ENCODE measurements at places on chromosomes 12 and 14.

- no peak for DNase-seq
Observed at GRCh38 chr12:72273851-72274351, 1.7 kb downstream of the TRHDE start.

GRCh38 chr12:95630496-95630895, 79.2 kb upstream of the USP44 start:
- DNase-seq = no peak

DNA sequence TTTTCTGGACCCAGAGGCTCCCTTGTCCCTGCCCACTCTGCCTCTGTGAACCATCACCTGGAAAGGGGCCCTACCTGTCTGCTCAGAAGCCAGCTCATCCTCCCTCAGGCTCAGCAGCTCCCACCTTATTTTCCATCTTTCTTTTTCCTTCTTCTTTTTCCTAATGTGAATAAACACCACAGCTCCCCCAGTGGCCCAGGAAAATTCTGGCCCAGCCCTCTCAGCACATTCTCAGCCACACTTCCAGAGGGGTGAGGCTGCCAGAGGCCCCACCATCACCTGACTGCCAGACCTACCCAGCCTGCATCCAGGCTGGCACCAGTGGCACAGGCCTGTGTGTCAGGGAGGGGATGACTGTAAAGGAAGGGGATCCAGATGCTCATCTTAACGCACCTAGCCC, 23.0 kb downstream of the ZFHX2 start:
- DNase-seq = no peak

- no peak for DNase-seq
Observed at GRCh38 chr14:58915646-58916045, 272.8 kb upstream of the DAAM1 start.

DNA sequence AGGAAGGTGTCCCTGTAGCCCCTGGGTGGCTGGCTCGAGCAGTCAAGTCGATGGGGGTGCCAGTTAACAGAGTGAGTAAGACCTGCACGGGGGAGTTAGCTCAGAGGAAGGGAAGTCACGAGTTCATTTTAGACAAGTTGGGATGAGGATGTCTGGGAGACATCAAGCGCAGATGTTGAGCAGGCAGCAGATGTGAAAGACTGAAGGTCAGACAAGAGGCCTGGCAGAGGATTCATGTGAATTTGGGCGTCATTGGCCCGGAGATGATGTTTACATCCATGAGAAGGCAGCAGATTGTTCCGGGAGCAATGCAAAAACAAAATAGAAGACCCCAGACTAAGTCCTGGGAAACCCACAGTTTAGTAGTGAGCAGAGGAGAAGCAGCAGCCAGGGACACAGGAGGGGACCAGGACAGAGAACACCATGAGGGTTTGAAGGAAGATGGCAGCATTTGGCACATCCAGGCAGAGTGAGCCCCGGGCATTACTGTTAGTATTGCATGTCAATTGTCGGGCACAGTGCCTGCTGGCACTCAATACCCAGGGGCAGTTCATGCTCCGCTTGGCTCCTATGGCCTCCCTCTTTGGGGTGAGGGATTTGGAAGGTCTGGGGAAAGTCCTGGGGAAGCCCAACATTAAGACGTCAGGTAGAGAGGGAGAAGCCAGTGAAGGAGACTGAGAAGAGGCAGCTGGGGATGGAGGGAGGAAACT, 15.1 kb downstream of the LTBP2 start:
- DNase-seq = no peak

- DNase-seq = no peak
Observed at GRCh38 chr12:5269846-5270245, 162.1 kb upstream of the NTF3 start.

- no peak for DNase-seq
Observed at GRCh38 chr12:95755261-95755865, 35.2 kb downstream of the NTN4 start.

DNA sequence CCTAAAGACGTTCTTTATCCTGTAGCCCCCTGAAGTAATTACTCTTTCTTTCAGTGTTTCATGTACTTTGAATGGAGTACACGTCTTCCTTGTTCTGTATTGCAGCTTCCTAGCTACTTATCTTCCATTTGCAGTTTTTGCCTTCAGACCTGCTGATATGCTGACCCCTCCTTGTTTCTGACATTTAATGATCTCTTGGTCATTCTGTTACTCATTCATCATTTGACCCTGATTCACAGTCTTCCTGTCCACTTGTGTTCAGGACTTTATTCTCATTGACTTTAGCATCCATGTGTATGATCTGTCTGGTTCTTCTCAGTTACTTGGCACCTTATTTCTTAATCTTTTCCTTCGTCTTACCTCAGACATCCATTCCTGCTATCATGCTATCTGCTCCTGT, 22.2 kb downstream of the CPSF2 start:
- DNase-seq = no peak

DNA sequence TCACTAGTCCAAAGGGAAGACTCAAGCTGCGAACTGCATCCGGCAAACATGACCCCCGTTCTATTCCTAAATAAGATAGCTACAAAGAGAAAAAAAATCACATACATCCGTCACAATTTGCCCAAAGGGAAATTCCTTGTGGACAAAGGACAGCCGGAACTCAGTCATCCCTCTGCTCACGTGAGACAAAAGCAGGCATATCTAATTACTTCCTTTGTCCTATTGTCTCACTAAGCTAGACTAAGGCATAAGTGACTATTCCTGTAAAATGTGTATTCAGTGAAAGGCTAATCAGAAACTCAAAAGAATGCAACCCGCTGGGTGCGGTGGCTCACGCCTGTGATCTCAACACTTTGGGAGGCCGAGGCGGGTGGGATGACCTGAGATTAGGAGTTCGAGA, 27.2 kb upstream of the NINJ2 start:
- no peak for DNase-seq

- no peak for DNase-seq
Observed at GRCh38 chr14:70186900-70187451, 1.8 kb downstream of the SLC8A3 start.

GRCh38 chr14:84036840-84037239, 1493.1 kb upstream of the FLRT2 start:
- DNase-seq = no peak

DNA sequence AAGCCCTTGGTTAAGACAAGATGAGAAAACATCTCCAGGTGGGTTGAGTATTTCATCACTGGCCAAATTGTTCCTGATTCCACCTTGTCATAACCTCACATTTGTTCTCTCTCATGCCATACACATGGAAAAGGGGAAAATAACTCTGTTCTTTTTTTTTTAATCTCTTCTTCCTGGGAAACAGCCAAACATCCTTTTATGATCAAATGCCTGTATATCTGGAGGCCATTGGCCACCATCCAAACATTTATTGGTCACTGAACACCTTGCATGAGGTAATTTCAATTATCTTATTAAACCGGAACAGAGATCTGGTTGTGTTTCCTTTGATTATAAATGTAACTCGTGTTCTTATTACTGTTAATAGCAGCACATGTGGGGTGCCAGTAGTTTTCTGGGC, 469.6 kb downstream of the NPAS3 start:
- DNase-seq = no peak

GRCh38 chr12:124169577-124170284, 125.2 kb upstream of the RFLNA start:
- no peak for DNase-seq

GRCh38 chr12:51132693-51133092, 40.2 kb downstream of the TFCP2 start:
- DNase-seq = no peak

- DNase-seq = no peak
Observed at GRCh38 chr12:50620978-50621360, 116.2 kb downstream of the DIP2B start.

- DNase-seq = no peak
Observed at GRCh38 chr12:90015228-90015627, 306.6 kb upstream of the ATP2B1 start.

DNA sequence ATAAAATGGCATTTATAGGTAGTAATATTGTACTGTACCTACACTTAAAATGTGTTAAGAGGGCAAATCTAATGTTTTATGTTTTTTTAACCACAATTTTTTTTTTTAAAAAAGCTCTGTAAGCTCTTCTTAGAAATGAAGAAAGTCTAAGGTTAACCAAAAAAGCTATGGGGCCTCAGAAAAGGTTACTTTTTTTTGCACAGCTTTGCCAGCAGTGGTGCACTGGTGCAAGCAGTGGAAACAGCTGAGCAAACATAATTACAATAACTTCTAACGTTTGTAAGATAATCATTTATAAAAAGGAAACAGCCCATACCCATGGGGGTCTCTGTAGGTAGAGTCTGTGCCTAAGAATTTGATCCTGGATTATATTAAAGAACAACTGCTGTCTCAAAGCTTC, 85.1 kb upstream of the NID2 start:
- no peak for DNase-seq

DNA sequence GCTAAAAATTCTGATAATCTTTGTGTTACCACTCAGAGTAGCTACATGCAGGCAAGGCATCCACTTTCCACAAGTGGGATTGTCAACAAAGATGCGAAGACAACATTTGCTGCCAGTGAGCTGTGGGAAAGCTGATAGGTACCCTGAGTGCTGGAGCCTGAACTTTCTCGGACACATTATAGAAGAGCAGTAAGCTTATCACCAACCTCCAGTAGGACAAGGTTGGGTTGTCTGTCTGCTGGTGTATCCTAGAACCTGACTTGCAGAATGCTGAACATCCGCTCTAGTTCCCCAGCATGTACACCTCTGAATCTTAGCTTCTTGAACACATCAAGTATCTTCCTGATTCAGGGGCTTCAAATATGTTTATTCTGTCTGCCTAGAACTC, 103.8 kb upstream of the PPM1H start:
- no peak for DNase-seq

GRCh38 chr12:48292040-48292439, 58.7 kb downstream of the ZNF641 start:
- no peak for DNase-seq

DNA sequence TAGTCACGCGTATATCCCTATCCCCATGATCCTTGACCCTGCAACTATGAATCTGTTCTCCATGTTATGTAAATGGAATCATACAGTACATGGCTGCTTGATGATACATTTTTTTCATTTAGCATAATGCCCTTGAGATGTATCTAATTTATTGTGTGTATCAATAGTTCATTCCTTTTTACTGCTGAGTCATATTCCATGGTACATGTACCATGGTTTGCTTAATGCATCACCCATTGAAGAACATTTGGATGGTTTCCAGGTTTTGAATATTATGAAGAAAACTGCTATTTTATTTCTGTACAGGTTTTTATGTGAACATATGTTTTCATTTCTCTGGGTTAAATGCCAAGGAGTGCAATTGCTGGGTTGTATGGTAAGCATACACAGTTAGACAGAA, 4.0 kb upstream of the RNASE10 start:
- DNase-seq = no peak

GRCh38 chr12:78101113-78101876, 270.6 kb downstream of the NAV3 start:
- no peak for DNase-seq

- no peak for DNase-seq
Observed at GRCh38 chr12:27008081-27008480, 6.1 kb downstream of the TM7SF3 start.

DNA sequence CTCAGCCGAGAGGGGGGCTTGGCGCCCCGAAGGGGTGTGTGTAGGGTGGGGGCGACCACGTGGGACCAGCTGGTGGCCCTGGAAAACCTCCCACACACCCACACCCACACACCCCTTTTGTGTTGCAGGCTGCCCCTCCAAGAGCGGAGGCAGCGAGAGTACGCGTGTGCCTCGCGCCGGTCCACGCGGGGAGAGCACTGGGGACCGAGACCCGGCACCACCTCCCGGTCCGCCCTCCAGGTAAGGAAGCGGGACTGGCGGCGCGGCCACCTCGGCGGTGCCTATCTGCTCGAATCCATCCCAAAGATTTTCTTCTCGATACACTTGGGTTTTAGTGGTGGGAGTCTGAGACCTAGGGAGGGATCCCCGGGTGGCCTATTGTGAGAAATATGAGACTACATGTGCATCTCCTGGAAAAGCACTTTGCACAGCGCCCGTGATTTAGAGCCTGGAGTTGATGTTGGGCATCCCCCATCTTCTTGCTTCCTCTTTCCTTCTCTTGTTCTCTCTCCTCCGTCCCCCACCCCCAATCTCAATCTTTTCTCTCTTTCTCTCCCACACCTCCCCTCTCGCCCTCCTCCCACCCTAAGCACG, 393 bp downstream of the SYT1 start:
- peak; percentile 18 for DNase-seq

- no peak for DNase-seq
Observed at GRCh38 chr12:16198884-16199283, 78.6 kb downstream of the SLC15A5 start.

DNA sequence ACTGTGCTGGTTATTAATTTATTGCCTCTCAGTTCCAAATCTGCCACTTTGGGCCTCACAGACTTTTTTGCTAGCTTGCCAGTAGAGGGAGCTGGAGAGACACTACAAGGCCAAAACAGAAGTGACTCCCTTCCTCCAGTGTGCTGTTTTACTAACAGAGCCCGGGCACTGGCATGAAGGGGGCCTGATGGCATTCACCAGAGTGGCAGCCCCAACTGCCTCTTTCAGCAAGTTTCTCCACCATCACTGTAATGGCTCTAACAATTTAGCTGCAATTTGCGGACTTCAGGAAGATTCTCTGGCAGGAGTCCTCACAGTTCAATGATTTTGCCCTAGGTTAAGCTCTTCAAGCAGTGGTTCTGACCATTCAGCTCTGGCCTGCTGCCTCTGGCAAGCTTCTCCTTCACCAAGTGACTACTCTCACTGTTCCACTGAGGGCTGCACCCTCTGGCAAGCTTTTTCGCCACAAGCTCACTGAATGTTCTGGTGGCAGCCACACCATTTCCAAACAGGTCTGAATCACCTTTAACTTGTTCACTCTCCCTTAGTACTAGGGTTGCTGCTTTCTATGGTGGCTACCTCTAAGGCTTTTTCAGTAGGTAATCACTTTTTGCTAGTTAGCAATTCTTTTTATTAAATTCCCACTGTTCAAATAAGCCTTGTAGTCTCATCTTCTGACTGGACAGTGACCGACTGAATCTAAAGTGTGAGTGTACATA, 104.9 kb downstream of the ZC3H14 start:
- peak; percentile 53 for DNase-seq

- DNase-seq = no peak
Observed at GRCh38 chr14:95023886-95024285, 133.4 kb downstream of the DICER1 start.

- no peak for DNase-seq
Observed at GRCh38 chr12:11774821-11775220, 125.3 kb downstream of the ETV6 start.

GRCh38 chr14:38900887-38901286, 202.1 kb downstream of the SEC23A start:
- DNase-seq = no peak

DNA sequence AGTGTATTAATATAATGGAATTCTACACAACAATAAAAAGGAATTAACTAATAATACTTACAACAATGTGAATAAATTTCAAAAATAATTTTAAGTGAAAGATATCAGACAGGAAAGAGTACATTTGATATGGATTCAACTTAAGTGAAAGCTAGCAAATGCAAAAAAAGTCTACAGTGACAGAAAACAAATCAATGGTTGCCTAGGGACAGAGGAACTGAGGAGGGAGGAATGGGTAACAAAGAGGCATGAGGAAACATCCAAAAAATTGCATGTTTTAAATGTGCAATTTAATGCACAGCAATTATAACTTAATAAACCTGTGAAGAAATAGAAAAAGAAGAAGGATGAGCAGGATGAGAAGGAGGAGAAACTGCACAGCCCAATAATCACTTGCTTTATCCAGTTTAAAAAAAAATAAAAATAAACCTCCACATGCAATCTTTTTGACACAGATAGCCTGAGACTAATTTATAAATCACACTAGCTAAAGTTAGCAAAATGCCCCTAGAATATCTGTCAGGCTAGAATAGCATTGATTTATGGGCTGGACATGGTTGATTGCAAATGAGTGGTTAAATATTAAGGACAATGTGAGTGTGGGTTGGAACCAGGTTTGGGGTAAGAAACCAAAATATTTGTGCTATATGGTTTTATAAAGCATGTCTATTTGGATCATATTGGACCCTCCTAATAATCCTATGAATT, 1089.1 kb downstream of the TRHDE start:
- DNase-seq = no peak
